ENCODE measurements at places on chromosomes 5 and 9.
A peak's percentile ranks its signal among the peaks of the same experiment; 100 is the strongest.

DNA sequence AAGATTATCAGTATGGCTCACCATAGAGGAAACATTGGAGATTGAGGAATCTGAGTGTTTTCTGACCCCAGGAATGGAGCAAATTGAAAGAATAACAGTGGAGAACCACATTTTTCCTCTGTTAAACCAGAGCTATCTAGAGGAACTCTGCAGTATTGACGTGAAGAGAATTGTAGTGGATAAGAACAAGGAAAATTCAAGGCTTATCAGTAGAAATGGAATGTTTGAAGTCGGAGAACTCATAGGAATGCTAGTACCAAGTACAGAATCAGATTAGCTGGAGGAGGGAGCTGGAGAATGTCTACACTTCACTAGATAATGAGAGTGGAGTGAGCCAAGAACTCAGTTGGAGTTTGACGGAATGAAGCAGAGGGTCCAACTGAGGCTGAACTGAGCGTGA lies 50.3 kb downstream of the SNCAIP start:
- H3K36me3 ChIP-seq: no peaks in the 10 kb centered on the region
- no peak overlapping the region for H3K4me3 ChIP-seq
- no peaks in the 10 kb centered on the region for H3K4me1 ChIP-seq
- H3K27me3 ChIP-seq: no peaks in the 10 kb centered on the region
- no peak for DNase-seq

DNA sequence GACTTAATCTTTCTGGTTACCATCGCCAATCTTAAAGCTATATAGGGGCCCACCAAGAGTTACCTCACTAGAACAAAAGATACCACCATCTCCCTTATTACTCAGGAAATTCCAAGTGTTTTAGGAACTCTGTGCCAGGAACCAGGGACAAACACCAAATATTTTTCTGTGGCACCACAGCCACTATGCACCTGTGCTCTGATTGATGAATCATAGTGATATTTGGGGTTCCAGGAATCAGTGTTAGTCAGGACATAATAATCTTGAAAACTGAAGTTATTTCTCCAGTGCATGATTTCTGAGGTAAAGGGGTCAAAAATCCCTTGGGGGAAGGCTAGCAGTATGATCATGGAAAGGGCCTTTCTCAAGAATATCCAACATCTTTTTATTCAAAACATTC lies 10.2 kb upstream of the TMED7 start:
- no peaks in the 10 kb centered on the region for H3K36me3 ChIP-seq
- no peaks in the 10 kb centered on the region for H3K4me1 ChIP-seq
- DNase-seq: no peak
- no peak overlapping the region for H3K27ac ChIP-seq

DNA sequence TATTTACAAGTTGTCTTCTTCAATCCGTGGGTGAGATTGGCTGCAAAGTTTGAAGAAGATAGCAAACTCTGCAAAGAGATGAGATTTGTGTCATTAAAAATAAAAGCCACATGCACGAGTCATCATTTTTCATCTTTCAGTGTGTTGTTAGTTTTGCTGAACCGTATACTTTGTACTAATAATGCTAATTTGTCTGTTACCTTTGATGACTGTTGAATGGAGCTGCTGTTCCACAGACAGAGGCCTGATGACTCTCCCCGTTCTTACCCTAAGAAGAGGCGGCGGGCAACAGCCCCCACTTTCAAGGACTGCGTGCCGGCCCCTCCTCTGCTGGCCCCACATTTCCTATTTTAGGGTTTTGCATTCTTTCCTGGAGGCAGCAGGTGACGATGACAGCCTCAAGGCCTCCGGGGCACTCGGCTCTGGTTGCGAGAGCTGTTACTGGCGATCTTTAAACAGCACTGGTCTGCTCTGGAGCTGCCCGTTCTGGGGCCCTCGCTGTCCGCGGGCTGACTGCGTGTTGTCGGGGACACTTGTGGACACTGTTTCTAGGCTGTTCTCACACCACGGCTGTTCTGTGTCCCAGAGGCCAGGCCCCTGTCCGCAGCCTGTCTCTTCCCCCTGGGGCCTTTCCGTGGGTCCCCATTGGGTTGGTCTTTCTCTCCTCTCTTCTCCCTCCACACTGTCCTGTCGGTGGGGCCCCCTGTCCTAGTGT lies 35.1 kb downstream of the NDUFS6 start:
- no peak overlapping the region for H3K27ac ChIP-seq
- H3K4me1 ChIP-seq: no peaks in the 10 kb centered on the region
- H3K27me3 ChIP-seq: no peaks in the 10 kb centered on the region
- no peak overlapping the region for H3K4me3 ChIP-seq
- no peak for DNase-seq

DNA sequence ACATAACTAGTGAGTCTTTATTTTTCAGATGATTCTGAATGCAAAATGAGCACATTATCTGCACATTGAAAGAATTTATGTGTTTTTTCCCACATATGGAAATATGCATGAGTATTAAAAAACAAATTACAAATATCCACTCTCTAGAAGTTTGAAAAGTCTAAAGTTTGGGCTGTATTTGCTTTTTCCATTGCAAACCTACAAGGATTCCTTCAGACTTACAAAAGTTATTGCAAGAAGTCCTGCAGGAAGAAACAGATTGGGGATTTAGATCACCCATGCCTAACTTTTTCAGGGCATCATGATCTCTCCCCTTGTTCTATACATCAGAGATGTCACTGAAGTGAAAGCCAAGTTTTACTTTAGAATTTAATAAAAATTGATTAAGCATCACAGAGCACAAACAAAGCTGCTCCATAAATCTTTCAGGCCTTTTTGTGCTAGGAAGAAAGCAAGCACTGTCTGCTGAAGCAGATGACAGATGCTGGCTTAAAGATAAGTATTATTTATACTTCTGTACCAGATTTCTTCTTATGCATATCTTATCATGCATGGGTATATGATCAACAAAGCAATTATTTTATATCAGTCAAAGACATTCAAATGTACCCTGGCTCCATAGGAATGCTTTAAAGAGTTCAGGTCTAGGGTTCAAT lies 71.7 kb downstream of the NFIB start:
- H3K4me1 ChIP-seq: no peaks in the 10 kb centered on the region
- no peak overlapping the region for H3K4me3 ChIP-seq
- no peaks in the 10 kb centered on the region for H3K27me3 ChIP-seq
- DNase-seq: no peak

DNA sequence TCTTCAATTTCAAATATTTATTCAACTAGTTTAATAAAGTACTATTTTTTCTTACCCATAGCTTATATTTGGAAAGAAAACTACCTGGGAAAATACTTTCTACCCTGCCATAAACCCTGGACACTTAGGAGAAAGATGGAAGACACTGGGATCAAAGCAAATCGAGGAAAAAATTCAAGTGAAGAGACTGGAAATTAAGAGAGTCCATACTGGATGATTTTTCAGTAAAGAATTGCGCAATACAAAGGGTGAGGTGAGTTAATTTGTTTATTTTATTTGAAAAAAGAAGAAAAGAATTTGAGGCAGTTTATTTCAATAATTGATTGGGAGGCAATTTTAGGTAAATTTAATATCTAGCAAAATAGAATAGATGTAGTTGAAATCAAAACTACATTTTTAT lies 331.8 kb upstream of the ITGA1 start:
- DNase-seq: no peak
- H3K36me3 ChIP-seq: no peaks in the 10 kb centered on the region
- no peaks in the 10 kb centered on the region for H3K27me3 ChIP-seq
- no peak overlapping the region for H3K4me3 ChIP-seq
- no peaks in the 10 kb centered on the region for H3K4me1 ChIP-seq

DNA sequence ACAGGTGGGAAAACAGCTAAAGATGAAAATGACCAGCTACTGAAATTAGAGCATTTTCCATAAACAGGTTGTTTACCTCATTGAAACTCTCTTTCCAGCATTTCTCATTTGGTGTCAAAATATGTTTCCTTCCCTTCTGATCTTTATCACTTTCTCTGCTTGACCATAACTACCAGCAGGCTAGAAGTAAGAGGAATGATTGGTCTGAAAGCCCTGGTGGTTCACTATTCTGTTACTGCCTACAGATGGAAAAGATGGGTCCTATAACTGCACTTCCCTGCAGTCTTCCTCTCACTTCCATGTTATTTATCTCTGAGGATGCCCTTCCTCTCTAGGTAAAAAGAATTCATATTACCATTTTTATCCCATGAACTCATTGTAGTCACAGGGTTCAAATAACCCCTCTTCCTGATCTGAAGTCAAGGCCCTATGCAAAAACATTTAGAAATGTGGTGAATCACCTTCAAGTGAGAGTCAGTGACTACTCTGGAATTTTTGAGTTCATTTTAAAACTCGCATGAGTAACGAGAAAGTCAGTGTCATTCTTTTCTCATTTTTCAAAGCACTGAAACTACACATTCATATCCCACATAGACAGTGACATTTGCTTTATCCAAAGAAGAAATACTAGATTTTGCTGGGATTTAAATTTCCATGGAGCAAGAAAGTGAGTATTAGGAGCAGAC lies 51.7 kb downstream of the ZNF474 start:
- no peak overlapping the region for H3K4me3 ChIP-seq
- no peaks in the 10 kb centered on the region for H3K36me3 ChIP-seq
- H3K27ac ChIP-seq: peak overlapping the region; percentile 43
- no peaks in the 10 kb centered on the region for H3K27me3 ChIP-seq
- H3K4me1 ChIP-seq: peaks cover 4% of the 10 kb centered on the region

GRCh38 chr5:143054480-143054941 lies 284.3 kb downstream of the ARHGAP26 start:
- H3K4me1 ChIP-seq: no peaks in the 10 kb centered on the region
- H3K4me3 ChIP-seq: no peak overlapping the region
- no peak overlapping the region for H3K27ac ChIP-seq
- H3K36me3 ChIP-seq: no peaks in the 10 kb centered on the region

Measured in uterus (tissue), 4 donors.